Activated T-cell treated with anti-CD3 and anti-CD28 coated beads for 24 hours (primary cell): ENCODE measurements at places on chromosomes 1 and 21.

GRCh38 chr1:225318706-225319575, 108.9 kb downstream of the LBR start:
- peak; percentile 28 for DNase-seq

DNA sequence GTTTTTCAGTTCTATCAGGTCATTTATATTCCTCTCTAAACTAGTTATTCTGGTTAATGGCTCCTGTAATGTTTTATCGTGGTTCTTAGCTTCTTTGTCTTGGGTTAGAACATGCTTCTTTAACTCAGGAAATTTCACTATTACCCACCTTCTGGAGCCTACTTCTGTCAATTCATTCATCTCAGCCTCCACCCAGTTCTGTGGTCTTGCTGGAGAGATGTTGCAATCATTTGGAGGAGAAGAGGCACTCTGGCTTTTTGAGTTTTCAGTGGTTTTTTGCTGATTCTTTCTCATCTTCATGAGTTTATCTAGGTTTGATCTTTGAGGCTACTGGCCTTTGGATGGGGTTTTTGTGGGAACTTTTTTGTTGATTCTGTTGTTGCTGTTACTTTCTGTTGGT, 213.0 kb downstream of the BRINP2 start:
- no peak for DNase-seq

- DNase-seq, result no peak
Observed at GRCh38 chr1:209657918-209658317, 5.7 kb upstream of the LAMB3 start.

GRCh38 chr1:246987083-246987690, 20.7 kb downstream of the ZNF695 start:
- no peak for DNase-seq

- no peak for DNase-seq
Observed at GRCh38 chr1:76336931-76337371, 262.4 kb downstream of the ST6GALNAC3 start.

DNA sequence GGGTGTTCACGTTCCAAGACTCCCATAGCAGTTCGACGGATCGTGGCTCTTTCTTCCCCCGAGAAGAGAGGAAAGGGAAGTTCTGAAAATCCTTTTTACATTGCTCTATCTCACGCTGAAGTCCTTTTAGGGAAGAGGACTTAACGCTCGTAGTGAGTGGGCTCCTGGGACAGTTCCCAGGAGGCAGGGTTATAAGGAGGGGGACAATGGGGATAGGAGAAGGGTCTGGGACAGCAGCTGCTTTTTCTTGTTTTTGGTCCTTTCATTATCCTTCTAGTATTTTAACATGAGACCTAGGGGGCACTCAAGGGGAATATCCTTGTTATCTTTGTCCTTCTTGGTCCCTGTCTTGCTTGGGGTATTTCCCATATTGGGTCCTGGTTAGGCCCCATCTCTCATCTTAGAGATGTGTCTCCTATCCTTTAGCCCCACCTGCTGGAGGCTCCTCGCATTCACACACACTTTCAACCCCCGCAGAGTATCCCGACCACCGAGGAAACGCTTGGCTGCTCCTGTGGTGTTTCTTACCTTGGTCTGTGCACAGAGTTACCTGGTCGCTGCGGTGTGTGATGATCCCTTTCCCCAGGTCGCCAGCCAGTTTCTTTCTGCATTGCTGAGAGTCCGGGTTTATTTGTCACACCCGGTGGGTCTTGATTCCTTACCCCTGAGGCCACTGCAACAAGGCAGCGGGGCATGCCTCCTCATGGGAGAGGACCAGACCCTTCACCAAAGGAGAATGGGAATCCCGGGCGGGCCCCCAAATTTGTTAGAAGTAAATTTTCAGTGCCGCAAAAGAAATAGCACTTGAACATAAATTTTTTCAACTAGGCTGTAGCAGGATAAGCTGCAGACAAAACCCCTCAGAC, 29.7 kb downstream of the SCCPDH start:
- DNase-seq, result peak; percentile 41

DNA sequence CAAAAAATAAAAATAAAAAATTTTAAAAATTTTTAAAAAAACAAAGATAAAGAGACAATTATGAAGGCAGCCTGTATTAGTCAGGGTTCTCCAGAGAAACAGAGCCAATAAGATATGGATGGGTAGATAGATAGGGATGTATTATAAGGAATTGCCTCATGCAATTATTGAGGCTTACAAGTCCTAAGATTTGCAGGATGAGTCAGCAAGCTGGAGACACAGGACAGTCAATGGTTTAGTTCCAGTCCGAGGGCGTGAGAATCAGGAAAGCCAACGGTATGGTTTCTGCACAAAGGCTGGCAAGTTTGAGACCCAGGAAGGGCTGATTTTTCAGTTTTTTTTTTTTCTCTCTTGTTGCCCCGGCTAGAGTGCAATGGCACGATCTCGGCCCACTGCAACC, 24.1 kb upstream of the EIF4G3 start:
- no peak for DNase-seq

DNA sequence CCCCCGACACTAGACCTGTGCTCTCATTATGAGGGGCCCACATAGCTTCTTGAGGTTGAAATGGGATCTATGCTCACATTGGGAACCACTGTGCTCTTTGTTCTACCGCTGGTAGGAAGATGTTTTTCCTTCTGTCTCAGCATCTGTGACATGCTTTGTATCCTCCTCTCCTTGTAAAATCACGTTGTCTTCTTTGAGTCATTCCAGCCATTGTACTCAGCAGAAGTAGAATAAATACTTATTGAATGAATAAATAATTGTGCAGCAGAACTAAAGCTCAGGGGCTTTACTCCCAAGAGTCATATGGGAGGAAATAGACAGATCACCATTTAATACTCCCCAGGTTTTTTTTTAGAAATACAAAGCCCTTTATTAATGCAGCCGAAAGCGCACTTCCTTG, 66.3 kb upstream of the EDEM3 start:
- DNase-seq, result no peak
